ENCODE measurements at places on chromosomes 6 and 20.

DNA sequence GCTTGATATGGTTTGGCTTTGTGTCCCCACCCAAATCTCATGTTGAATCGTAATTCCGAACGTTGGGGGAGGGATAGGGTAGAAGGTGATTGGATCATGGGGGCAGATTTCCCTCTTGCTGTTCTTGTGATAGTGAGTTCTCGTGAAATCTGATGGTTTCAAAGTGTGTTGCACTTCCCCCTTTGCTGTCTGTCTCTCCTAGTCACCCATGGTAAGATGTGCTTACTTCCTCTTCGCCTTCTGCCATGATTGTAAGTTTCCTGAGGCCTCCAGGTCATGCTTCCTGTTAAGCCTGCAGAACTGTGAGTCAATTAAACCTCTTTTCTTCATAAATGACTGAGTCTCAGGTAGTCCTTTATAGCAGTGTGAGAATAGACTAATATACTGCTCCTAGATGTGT, 19.9 kb downstream of the PFDN4 start:
- DNase-seq: no peak

GRCh38 chr6:142353690-142354089, 51.9 kb downstream of the ADGRG6 start:
- DNase-seq: no peak

DNA sequence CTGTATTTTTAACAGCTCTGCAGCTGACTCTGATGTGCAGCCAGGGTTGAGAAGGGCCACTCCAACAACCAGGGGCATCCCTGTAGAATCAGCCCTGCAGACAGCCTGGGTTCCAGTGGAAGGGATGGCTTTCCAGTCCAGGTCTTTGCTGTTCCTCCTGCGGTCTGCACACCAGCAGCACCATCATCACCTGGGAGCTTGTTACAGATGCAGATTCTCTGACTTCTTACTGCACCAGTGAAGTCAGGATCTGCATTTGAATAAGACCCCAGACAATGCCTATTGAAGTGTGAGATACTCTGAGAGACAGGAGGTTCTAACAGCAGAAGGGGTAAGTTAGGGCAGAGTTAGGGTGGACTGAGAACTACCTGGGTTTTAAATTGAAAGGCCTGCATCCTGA, 151.3 kb downstream of the F13A1 start:
- DNase-seq: no peak

DNA sequence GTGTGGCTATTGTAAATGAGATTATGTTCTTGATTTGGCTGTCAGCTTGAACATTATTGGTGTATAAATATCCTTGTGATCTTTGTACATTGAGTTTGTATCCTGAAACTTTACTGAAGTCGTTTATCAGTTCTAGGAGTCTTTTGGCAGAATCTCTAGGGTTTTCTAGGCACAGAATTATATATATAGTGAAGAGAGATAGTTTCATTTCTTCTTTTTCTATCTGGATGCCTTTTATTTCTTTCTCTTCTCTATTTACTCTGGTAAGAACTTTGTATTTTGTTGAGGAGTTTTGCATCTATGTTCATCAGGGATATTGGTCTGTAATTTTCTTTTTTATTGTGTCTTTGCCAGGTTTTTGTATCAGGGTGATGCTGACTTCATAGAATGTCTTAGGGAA, 589.2 kb upstream of the MAN1A1 start:
- no peak for DNase-seq

GRCh38 chr6:119360262-119360915, 10.8 kb upstream of the MAN1A1 start:
- DNase-seq: no peak

DNA sequence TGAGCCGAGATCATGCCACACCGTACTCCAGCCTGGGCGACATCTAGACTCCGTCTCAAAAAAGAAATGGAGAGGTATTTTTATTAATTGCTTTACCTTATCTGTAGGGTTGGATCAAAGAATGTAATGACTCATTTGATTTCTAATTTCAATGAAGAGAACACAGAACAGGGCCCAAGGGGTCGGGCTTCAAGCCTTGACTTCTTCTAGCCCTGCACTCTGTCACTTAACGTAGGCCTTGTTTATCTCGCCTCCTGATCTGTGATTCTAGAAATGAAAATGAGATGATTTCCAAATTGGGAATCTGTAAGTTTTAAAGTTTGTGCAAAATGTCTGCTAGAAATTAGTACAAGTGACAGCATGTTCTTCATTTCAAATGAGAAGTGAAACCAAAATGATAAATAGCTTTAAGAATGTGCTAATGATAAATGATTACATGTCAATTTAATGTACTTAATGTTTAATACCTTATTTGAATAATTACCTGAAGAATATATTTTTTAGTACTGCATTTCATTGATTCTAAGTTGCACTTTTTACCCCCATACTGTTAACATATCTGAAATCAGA, 180.5 kb downstream of the SLC16A10 start:
- DNase-seq: no peak

GRCh38 chr6:140178520-140178919, 804.1 kb upstream of the CITED2 start:
- no peak for DNase-seq

DNA sequence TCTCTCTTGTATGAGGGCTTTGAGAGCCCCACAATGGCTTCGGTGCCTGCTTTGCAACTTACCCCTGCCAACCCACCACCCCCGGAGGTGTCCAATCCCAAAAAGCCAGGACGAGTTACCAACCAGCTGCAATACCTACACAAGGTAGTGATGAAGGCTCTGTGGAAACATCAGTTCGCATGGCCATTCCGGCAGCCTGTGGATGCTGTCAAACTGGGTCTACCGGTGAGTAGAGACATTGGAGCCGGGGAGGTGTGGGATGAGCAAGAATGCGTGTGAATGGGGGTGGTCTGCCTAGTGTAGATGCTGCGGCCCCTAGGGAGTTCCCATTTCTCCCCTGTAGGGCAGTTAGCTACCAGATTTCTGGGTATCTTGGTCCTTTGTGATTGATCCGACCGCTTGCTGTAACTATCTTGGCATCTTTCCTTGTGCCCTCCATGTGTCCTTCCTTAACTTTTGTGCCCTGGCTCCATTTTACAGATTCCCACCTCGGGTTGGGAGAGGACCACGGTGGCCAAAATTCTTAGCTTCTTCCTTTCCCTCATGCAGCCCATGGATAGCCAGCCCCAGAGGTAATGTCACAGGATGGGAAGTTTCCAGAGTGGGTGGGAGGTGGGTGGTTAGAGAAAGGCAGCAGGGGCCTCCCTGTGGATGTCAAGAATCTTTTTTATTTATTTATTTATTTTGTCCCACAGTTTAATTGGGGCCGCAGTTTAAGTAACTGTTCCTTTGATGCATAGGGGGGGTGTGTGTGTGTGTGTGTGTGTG, 6.3 kb downstream of the BRD2 start:
- DNase-seq: no peak

- no peak for DNase-seq
Measured at GRCh38 chr6:134009876-134010275, 42.5 kb downstream of the SLC2A12 start.

Data from DMS79 (cell line).